H9 (cell line): ENCODE measurements at places on chromosomes 13 and 19.

DNA sequence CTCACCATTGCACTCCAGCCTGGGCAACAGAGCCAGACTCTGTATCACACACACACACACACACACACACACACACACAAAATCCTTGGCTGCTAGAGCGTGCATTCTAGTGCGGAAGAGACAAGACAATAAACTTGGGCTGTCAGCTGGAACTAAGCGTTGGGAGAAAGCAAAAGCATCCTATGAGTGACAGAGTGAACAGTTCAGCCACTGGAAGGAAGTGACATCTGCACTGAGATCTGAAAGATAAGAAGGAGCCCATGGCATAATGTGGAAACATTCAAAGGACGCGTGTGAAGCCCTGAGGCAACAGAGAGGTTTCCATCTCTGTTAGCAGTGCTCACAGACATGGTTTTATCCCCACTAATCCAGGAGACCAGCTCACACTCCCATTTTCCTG lies 3.5 kb upstream of the SLC1A5 start:
- no peak for DNase-seq

- no peak for DNase-seq
Measured at GRCh38 chr13:48302871-48303358, 636 bp upstream of the RB1 start.

GRCh38 chr13:22740264-22740663 lies 440.5 kb upstream of the SGCG start:
- DNase-seq: no peak

DNA sequence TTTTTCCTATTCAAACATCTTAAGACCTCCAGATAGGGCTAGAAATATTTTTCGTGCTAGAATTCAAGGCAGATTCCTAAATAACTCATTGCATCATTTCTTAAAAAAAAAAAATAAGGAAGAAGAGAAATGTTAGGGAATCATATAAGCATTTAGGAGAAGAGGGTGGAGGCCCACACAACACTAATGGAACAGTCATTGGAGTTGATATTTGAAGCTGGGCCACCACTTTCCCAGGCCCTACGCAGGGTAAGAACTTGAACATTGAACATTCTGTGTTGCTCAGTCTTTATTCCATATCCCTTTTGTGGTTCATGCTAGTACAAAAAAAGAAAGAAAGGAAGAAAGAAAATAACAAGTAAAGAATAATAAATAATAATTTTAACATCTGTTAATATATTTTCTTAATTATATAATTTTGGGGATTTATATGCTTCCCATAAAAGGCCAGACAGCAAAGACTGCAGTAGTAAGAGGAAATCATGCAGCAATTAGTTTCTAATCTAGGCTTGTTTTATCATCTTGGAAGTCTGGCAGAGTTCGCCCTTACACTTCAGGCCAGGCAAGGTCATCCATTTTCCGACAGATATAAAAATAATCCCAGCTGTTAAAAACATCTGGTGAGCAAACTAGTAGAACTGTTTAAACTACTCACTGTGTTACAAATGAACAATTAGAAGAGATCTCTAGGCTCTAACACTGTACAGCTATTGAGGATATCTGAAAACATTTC lies 127.7 kb downstream of the FRY start:
- DNase-seq: no peak

- no peak for DNase-seq
Measured at GRCh38 chr13:66212511-66212910, 1017.6 kb downstream of the PCDH9 start.

DNA sequence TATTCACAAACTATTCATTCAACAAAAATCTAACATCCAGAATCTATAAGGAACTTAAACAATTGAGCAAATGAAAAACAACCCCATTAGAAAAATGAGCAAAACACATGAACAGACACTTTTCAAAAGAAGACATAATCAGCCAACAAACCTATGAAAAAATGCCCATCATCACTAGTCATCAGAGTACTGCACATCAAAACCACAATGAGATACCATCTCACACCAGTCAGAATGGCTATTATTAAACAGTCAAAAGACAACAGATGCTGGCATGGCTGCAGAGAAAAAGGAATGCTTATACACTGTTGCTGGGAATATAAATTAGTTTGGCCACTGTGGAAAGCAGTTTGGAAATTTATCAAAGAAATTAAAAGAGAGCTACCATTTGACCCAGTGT lies 487.6 kb downstream of the GPC6 start:
- no peak for DNase-seq

DNA sequence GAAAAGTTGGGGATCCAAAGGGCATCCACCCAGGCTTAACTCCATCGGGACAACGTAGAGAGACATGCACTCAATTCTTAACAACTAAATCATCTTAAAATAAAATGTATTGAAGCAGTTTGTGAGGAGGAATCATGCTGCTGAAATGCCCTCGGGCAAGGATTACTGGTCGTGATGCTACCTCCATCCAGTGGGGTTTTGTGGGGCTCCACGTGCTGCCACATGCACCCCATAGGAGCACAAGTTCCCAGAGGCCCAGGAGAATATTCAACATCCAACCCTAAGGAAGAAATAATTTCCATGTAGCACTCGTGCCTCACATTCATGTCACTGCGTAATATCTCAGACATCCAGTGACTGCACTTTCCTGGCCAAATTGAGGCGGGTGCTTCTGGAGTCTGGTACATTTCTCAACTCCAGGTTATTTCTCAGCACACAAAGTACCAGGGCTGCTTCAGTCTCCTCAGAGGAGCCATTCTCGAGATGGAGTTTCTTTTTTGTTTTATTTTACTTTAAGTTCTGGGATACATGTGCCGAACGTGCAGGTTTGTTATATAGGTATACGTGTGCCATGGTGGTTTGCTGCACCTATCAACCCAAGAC lies 429.8 kb downstream of the FOXO1 start:
- DNase-seq: no peak
